ENCODE measurements at places on chromosomes 5 and 9.

GRCh38 chr5:138463419-138464007, 1.8 kb upstream of the EGR1 start:
- DNase-seq: no peak

GRCh38 chr9:130885484-130886375, 10.9 kb downstream of the QRFP start:
- DNase-seq: no peak

DNA sequence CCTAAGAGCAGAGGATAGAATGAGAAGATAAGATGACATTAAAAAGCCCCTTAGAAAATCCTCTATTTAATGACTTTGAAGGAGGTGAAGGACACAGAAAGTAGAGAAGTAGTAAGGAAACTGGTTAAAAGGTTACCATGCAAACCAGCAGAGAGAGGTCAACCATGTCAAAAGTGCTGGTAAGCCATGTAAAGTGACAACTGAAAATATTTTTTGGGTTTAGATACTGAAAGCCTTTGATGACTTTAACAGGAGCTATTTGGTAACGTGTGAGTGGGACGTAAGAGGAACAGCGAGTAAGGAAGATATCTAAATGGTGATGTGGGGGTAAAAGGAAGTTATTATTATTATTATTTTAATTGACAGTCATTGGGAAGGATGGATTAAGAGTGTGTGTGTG, 56.9 kb downstream of the MACIR start:
- DNase-seq: no peak

- DNase-seq: peak; percentile 24
These were observed 40.1 kb downstream of the SLC1A1 start for GRCh38 chr9:4530375-4530774.

GRCh38 chr9:81861644-81862043, 66.6 kb upstream of the SPATA31D4 start:
- no peak for DNase-seq

GRCh38 chr5:131747180-131748105, 49.4 kb downstream of the FNIP1 start:
- DNase-seq: no peak

DNA sequence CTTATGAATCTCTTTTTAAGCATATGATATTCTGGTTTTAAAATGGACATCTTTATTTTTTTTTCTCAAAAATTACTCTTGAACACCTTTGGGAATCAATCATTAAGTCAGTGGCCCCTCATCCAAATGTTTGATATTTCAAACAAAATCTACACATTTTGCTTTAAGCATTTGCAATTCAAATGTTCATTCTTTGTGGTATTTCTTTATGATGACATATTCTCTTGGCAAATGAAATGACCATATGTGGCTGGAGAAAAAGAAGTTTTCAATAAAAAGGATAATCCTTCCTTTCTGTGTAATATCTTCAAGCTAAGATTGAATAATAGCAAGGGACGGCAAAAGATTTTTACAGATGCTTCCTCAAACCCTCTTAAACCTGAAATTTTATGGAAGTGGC, 420.8 kb downstream of the MTRR start:
- DNase-seq: no peak

DNA sequence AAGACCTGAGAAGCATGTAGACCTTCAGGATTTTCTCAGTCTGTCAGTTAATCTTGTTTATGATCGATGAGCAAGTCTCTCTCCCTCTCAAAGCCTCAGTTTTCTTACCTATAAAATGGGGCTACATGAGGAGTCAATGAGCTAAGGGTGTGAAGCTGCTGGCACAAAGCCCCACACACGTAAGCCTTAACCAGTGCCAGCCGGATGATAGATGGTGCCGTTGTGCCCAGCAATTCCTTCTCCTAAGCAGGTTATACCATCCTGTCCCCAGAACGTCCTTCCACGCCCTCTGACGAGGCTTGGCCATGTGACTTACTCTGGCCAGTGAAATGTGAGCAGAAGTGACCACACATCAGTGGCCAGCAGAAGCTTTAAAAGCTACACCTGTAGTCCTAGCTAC, 179.0 kb downstream of the C9orf50 start:
- no peak for DNase-seq

DNA sequence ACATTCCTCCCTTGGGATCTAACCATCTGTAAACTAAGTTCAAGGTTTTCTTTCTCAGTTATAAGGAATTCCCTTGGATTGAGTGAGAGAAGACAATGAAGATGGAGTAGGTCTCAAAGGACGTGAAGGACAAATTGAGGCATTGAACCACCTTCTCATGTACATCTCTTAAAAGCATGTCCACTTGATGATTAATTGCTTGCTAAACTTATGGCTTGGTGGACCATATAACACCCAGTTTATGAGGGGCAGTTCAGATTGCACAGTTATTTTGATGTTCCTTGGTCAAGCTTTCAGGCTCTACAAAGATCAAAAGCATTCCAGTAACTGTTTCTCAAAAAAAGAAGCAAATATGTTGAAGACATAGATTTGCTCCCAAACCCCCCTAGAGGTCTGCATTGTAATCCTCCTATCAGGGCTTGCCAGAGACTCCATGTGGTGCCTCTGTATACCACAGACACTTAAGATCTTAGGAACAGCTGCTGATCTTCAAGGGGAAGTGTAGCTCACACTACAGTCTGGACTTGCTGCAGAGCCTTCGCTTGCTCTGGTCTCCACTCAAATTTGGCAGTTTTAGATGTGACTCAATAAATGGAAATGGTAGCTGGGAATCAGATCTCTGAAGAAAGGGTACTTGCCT, 56.9 kb upstream of the ALDH1A1 start:
- no peak for DNase-seq

DNA sequence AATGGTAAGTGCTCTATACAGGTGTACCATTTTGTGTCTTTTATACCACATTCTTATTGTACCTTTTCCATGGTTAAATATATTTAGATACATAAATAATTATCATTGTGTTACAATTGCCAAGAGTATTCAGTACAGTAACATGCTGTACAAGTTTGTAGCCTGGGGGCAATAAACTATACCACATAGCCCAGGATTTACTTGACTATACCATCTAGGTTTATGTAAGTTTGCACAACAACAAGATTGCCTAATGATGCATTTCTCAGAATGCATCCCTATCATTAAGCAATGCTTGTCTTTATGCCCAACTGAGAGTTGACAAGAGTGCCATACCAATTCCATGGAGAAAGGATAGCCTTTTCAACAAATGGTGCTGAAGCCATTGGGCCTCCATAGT, 136.7 kb upstream of the PJA2 start:
- no peak for DNase-seq

DNA sequence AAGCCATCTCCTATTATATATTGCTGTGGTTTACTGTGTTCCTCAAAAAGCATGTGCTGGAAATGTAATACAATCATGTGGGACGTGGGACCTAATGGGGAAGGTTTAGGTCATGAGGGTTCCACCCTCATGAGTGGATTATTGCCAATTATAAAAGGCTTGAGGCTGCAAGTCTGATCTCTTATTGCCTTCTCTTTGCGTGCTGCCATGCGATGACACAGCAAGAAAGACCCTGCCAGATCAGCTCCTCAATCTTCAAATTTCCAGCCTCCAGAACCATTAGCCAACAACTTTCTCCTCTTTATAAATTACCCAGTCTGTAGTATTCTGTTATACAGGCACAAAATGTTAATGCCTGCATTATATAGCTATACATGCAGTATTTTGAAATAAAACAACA, 45.4 kb downstream of the MARCHF11 start:
- no peak for DNase-seq

GRCh38 chr9:121328876-121329681, 41.0 kb downstream of the STOM start:
- no peak for DNase-seq

DNA sequence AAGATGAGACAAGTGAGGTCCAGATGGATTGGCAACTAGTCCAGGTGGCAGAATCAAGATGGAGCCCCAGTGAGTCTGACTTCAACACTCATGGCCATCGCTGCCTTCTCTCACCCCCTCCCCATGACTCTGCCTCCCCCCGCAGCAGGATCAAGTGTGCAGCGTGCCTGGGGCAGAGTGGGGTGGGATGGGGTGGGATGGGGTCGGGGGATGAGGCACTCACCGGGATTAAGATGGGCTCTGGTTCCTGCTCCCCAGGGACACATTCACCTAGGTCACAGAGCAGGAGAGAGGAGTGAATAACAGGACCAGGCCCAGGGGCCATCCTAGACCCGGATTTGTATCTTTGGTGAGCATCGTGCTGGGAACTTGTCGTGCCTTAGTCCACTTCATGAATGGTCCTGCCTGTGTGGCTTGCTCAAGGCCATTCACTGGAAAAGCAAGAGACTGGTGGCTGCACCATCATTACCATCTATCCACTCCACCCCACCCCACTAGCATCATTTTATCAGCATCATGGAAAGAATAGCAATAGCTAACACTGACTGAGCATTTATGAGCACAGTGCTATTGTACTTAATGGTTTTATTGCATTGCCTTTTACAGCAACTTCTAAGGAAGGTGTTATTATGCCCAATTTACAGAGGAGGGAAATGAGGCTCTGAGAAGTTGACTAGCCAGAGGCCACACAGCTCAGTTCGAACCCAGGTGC, 8.5 kb downstream of the AMBP start:
- no peak for DNase-seq

DNA sequence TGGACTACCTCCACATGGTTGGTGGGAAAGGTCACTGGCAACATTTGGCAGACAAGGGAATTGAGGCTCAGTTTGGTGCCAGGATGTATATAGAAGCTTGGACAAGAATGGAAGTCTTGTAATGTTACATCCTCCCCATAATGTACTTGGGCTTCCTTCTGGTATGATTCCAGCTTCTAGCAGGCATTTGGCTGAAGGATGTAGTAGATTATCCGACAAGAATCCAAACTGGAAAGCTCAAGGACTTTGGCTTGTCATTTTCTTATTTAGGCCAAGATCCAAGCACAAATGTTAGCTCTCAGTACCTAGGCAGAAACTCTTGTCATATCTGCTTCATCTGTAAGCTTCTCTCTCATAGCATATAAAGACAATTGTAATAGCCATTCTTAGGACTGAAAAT, 209.1 kb downstream of the MAPKAP1 start:
- no peak for DNase-seq

GRCh38 chr5:179964015-179964414, 56.3 kb upstream of the TBC1D9B start:
- no peak for DNase-seq

- no peak for DNase-seq
These were observed 59.9 kb downstream of the PBX3 start for GRCh38 chr9:125807079-125807478.

DNA sequence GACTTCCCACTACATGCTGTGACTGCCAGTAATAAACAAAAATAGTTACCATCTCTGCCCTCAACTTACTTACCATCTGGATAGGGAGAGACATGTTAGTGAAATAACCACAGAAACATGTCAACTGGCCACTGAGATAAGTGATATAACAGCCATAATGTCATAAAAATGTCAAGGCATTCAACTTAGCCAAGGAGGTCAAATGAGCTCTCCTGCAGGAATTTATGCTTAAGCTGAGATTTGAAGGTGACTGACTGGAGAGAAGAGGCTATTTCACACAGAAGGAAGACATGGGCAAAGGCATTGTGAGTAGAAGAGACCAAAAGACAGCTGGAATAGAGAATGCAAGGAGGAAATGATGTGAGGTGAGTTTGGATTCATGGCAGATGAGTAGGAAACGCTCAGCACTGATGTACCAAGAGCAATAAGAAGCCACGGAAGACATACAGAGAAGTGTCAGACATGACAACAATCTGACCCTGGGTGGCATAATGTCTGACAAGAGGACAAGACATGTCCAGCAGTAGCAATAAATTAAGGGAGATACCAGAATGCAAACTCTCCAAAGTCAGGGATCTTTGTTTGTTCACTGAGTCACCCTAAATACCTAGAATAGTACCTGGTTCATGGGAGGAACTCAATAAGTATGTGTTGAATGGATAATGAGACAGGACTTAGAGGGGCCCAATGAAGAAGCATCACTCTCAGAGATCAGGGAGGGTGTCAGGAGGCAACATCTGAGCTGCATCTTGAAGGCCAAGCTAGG, 318.8 kb downstream of the ACTL7B start:
- no peak for DNase-seq

- DNase-seq: peak; percentile 70
These were observed 64.8 kb downstream of the UNC13B start for GRCh38 chr9:35226651-35227050.

GRCh38 chr9:109003116-109003515, 10.2 kb downstream of the CTNNAL1 start:
- DNase-seq: no peak

- no peak for DNase-seq
These were observed 23.6 kb upstream of the CYSTM1 start for GRCh38 chr5:140151144-140152021.

DNA sequence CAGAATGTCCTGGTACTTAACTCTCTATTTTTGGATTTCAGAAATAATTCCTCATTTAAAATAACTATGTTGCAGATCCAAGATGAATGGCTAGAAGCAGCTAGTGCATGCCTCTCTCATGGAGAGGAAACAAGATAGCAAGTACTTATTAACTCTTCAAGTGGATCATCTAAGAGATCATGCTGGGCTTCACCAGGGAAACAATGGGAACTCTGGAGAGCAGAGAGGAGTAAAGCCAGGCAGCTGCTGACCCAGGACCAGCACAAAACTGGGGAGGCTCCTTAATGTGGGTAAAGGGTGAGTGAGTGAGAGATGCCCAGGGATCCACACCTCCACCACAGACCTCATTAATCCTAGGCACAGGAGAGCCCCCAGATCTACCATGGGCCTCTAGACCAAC, 897.8 kb upstream of the ACO1 start:
- DNase-seq: no peak

DNA sequence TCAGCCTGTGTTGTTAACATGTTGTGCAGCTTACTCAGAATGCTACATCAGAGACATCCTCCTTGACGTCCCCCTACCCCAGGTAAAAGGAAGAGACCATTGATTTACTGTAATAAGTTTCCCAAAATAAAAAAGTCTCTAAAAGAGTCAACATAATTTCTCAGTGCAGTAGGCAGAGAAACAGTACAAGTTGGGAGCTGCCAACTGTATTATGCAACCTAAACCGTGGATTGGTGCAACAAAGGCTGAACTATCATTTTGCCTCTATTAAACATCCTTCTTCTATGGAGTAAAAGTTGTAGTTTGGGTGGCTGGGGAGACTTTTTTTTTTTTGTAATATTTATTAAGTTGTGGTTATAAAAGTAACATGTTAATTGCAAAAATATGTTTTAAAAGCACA, 208.0 kb downstream of the NR3C1 start:
- no peak for DNase-seq

GRCh38 chr9:13915131-13915530, 398.8 kb downstream of the NFIB start:
- no peak for DNase-seq

DNA sequence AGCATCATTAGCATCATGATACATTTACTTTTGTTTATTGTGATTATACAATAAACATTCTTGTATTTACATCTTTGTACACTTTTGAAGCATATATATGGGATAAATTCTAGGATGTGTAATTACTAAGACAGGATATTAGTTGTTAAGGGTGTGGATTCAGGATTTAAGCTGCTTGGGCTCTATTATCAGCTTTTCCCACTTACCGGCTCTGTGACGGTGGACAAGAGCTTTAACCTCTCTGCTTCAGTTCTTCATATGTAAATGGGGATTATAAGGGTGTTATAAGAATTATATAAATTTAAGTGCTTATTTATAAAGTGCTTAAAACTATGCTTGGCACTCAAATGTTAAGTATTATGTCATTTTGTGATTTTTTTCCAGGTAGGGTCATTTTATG, 131.1 kb downstream of the FER start:
- DNase-seq: no peak

- no peak for DNase-seq
These were observed 514.6 kb downstream of the ZNF608 start for GRCh38 chr5:124231802-124232201.

- no peak for DNase-seq
These were observed 11.2 kb upstream of the CXXC5 start for GRCh38 chr5:139636975-139637408.
